ENCODE measurements at places on chromosomes 16 and 17.

DNA sequence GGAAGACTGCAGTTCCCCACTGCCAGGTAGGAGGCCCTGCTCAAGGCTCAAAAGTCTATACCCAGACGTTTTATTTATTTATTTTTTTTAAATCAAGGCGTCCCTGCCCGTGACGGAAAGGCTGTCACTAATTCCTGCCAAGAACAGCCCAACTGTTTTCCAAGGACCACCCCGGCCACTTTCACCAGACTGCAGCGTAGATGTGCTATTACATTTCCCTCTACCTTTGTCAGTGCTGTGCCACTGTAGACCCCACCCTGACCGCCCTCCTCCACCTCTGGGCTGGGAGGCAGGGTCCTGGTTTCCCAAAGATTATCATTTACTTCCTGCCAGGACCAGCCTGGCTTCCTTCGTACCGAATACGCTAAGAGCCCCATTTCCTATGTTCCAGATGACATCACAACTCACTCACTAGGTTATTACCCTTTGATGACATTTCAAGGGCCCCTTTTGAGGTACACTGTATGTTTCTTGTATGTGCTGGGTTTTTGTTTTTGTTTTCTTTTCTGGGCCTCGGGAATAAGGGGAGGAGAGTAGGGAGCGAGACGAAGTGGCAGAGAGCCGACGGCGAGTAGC is 6.3 kb upstream of the RNF227 start:
- no peak for DNase-seq

GRCh38 chr16:48372744-48373143 is 12.5 kb downstream of the SIAH1 start:
- DNase-seq: no peak

- no peak for DNase-seq
Measured at GRCh38 chr16:17177959-17178905, 292.5 kb downstream of the XYLT1 start.

- DNase-seq: no peak
Measured at GRCh38 chr17:68302666-68303065, 11.4 kb downstream of the ARSG start.

GRCh38 chr17:28078341-28079229 is 36.1 kb downstream of the NLK start:
- DNase-seq: peak; percentile 16

DNA sequence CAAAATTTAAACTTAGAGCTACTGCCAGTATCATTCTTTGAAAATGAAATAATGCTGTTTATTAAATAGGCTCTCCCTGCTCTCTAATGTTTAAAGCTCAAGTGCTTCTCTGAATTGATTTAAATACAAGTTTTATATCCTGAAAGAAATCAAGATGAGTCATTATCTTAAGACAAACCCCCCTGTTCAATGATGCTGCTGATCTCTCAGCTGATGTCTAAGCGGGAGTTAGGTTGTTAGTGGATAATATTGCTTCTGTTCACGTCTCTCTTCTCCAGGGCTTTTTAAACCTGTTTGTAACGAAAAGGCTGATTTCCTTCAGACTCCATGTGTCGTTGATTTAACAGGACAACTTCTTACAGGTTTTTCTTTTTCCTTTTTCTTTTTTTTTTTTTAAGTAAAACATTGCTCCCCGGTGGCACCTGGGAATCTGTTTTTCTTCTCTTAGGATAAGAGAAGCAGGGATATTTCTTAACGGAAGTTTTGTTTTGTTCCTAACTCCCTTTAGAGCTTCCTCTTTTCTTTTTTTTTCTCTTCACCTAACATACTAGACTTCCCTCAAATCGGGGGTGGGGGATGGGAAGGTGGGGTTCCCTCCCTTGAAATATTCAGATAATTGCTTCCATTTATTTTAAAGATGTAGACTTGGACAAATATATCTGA is 807 bp upstream of the LYRM9 start:
- no peak for DNase-seq

GRCh38 chr16:4754865-4755264 is 12.1 kb downstream of the ZNF500 start:
- no peak for DNase-seq

- DNase-seq: no peak
Measured at GRCh38 chr17:4947010-4947410, 1.3 kb downstream of the PFN1 start.

- no peak for DNase-seq
Measured at GRCh38 chr16:27665881-27666280, 115.9 kb downstream of the KATNIP start.

DNA sequence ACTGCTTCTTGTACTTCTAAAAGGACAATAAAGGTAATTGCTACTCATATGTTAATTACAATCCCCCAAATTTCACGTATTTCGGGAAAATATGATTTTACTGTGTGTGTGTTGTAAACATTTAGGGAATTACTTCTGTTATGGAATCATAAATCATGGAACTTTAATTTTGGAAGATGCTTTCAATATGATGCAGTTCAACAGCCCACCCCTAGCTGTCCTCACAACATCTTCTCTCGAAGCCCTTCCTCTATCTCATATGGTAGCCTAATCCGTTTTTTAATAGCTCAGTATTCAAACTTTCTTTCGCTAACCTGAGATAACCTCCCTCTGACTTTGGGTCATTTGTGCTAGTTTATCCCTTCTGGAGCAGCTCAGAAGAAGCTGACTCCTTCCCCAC is 78.4 kb downstream of the ANKFN1 start:
- no peak for DNase-seq

GRCh38 chr17:11598274-11599221 is at the start of gene DNAH9:
Gene DNAH9, plus strand, starts transcription at chr17:11598470. Its CDS starts 29 bp downstream, at chr17:11598499.
- peak; percentile 14 for DNase-seq

DNA sequence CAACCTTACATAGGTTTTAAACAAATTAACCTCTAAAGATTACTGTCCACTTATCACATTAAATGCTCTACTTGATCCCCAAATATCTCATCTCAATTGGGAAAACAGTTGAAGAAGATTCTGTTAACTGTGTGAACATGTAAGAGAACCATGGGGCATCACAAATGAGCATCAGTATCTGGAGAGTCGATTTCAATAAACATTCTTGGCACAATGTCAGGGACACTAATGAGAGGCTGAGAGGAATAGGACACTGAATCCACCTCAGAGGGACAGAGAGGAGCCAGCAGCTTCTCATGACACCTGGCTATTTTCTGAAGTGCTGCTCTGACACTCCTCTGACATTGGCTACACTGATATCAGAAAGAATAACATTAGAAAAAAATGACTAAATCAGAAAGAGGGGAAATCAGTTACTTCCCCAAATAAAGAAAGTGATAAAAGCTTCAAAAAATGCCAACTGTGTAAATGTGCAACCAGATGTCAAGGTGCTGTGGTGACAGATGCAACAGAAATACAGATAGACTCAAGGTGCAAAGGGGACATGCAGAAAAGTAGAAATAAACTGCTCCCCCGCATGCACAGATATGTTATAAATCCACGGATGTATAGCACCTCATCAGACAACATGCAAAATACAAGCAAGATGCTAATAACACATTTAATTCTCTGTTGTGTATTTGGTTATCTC is 67.4 kb downstream of the SNX11 start:
- DNase-seq: no peak

GRCh38 chr17:7563115-7563869 is 1.6 kb downstream of the SENP3 start:
- no peak for DNase-seq

- no peak for DNase-seq
Measured at GRCh38 chr17:78892062-78892456, 10.9 kb downstream of the CEP295NL start.

DNA sequence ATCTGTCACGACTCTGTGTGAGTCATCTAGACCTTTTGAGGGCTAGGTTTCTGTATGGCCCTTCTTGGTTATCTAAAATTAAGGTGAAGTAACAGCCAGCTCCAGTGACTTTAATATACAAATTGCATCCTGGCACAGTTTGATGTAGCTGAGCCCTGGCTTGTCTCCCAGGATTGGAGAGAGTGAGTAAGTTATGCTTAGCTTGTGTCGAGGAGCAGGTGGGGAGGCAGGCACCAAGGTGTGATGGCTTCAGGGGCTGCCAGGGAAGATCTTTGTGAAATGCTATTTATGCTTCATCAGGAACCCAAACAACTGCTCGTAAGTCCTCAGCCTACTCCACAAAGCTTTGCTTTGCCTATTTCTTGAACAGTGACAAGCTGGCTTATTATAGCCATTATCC is 261.2 kb downstream of the HS3ST4 start:
- no peak for DNase-seq

DNA sequence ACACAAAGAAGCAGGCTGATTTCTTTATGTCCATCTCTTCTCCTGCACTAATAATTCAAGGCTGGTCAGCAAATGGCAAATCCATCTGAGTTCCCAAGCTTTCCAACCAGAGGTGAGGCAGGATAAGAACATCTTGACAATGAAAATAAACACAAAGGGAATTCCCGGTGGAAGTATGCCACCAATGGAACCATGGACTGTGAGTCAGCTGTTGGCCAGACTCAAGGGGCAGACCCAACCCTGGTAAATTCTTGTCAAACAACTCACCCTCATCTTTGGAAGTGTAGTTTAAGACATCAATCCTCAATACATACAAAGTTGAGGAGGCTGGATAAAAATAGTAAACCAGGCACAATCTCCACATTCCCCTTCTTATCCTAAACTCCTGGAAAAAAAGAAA is 74.3 kb upstream of the CES5A start:
- DNase-seq: no peak

GRCh38 chr16:164827-165538 is 795 bp upstream of the HBM start:
- DNase-seq: no peak

DNA sequence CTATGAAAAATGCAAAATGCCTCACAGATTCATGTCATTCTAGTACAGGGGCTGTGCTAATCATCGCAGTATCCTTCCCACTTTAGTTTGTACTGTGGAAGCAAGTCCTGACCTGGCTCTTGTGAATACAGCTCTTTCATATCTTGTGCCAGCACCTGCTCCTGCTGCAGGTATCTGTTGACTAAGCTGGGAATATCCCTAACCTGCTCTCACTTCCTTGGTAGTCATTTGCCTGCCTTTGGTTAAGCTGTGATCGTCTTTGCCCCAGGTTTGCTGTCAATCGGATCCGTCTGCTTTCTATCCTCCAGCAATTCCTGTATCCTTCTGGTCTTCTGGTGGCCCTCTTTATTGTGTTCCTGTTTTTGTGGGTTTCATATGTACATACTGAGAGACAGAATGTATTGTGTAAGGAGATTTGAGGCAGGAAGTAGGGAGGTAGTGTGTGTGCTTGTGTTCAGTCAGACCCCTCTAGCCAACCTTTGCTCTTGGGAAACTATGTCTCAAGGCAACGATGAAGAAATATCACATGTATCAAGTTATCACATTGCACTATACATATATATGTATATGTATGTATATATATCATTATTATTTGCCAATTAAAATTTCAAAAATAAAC is 7.7 kb upstream of the GINS3 start:
- no peak for DNase-seq

DNA sequence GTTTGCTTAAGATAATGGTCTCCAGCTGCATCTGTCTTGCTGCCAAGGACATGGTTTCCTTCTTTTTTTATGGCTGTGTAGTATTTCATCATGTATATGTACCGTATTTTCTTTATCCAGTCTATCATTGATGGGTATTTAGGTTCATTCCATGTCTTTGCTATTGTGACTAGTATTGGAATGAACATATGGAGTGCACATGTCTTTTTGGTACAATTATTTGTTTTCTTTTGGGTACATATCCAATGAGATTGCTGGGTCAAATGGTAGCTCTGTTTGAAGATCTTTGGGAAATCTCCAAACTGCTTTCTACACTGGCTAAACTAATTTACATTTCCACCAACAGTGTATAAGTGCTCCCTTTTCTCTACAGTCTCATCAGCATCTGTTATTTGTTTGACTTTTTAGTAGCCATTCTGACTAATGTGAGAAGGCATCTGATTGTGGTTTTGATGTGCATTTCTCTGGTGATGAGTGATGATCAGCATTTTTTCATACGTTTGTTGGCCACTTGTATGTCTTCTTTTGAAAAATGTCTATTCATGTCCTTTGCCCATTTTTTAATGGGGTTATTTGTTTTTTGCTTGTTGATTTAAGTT is 66.2 kb downstream of the TNFRSF13B start:
- no peak for DNase-seq

DNA sequence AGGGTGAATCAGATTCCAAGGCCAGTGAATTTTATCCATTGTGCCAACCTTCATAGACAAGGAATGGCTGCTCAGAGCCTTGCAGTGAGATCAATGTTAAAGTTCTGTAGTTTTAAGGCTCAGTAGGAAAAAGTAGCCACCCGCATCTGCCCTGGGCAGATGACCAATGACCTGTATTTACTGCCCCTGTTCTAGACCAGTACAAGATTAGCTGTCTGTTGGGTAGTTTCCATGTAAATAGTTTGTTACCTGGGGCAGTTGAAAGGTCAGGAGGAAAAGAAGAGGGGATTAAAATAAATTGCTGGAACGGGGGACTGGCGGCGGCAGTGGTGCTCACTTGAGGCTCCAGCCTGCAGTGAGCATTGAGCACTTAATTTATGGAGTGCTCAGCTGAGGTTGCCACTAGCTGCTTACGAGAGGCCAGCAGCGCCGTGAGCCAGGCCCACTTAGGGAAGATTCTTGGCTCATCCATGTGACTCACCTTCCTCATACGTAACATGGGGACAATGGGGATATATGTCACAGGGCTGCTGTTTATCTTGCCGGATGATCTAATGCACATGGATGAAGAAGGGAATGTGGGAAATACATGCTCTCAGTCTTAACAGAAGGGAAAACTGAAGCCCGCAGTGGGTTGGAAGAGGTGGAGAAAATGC is 10.7 kb upstream of the NOS2 start:
- no peak for DNase-seq

GRCh38 chr16:52101246-52101645 is 445.7 kb downstream of the TOX3 start:
- DNase-seq: no peak

GRCh38 chr17:80361495-80362220 is 53.3 kb upstream of the ENDOV start:
- no peak for DNase-seq

- DNase-seq: no peak
Measured at GRCh38 chr16:105521-105920, 27.5 kb downstream of the MPG start.

DNA sequence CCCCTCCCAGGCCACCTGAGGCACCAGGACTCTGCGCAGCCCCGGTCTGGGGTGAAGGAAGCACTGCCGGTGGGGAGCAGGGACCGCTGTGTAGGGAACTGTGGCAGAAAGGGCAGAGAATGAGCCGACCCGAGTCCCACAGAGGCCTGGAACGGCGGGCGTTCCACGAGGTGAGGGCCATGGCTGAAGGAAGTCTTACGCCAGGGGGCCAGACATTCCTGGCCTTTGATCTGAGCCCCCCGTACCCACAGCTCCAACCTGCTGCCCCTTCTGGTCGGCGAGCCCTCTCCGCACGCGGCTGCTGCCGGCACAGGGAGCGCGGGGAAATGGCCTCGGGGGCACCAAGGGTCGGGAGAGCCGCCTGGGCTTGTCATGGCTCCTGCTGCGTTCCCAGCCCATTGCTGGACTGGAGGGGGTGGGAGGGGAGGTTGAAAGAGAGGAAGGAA is 1.4 kb upstream of the WNT3 start:
- no peak for DNase-seq
